ENCODE measurements at places on chromosomes 7 and 10. TPM values are rescaled to one million over a fixed set of nuclear protein-coding genes. Genes with fewer than 3 reads are reported as not detected.

DNA sequence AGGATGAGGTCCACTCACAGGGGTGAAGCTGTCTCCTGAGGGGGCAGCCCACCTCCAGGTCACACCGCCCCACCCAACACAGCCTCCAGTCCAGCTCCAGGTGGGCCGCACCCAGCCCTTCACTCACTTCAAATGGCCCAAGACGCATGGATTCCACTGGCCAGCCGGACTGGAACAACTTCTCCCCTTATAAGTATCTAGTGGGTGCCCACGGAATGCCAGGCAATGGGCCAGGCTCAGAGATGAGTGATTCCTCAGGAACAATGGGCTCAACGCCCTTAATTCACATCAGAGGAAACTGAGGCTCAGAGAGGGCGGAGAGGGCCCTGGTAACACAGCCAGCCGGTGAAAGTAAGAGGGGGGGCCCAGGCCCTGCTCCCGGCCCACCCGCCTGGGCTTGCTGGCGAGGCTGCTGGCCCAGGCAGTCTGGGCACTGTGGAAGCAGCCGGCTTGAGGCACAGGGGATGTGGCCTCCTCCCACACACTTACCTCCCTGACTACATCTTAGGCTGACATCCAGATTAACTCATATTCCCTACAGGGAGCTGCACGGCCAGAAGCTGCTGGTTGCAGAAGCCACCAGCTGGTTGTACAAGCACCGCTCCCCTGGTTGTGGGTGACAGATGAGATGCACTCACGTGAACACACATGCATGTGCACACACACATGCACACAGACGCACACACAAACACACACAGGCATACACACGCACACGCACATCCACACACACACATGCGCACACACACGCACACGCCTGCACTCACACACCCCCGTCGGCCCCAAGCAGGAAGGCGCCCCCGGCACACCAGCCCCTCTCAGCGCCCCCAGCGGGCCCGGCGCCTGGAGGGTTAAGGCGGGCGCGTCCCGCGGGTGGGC is 1.0 kb upstream of the FAM20C start:
- DNase-seq = peak; percentile 60

DNA sequence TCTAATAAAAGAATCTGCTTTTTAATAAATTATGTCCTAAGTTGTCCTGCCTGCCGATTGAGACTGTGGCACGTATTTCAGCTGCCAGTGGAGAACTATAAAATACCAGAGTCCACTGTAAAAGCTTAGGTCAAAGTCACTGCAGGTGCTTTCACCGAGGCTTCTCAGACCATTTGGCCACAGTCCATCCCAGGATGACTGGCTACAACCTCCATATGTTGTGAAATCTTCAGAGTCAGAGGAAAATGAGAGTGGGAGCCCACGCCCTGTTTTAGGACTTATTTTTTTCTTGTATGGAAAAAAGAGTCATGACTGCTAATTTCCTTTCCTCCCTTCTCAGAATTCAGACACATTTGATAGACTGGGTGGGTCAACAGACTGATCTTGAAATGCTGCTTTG is 182.9 kb downstream of the ANK3 start:
- DNase-seq = no peak

The SDK1 gene
- total RNA-seq = 3.9 TPM

GRCh38 chr10:24708081-24708480 is 15.6 kb downstream of the ARHGAP21 start:
- no peak for DNase-seq

DNA sequence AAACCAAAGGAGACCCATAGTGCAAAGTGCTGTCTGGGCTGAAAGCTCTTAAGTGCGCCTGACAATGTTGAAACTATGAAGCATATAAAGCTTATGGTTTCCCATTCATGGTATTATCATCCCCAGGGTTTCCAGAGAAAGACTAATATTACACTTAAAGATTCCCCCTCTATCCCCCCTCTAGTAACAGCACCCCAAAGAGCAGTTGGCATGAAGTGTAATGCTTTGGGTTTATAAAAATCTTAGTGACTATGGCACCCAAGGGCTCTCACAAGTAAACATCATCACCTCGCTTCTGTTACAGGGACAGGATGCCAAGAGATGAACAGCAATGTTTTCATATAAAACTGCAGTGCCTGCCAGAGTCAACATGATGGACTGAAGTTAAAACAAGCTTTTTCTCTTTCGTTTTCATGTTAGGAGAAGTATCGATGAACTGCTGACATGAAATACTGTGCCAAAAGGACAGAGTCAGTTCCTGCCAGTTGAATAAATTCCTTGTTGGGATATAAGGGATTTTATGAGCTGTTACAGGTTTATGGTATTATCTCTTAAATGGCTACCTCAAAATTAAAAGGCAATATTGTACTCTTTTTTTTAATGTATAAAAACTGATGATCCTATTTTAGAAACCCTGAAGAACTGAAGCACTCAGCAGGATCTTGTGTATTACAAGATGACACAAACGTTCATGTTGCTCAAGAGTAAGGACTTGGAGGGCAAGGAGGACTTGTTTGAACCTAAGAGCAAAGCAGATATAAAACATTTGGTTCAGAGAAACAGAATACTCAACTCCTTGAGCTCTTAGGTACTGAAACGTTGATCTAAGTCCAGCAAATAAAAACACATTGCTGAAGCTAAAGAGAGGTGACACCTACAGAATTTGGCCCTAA is 203.7 kb upstream of the IMMP2L start:
- no peak for DNase-seq

GRCh38 chr7:88322151-88322550 is 15.5 kb upstream of the STEAP4 start:
- no peak for DNase-seq

DNA sequence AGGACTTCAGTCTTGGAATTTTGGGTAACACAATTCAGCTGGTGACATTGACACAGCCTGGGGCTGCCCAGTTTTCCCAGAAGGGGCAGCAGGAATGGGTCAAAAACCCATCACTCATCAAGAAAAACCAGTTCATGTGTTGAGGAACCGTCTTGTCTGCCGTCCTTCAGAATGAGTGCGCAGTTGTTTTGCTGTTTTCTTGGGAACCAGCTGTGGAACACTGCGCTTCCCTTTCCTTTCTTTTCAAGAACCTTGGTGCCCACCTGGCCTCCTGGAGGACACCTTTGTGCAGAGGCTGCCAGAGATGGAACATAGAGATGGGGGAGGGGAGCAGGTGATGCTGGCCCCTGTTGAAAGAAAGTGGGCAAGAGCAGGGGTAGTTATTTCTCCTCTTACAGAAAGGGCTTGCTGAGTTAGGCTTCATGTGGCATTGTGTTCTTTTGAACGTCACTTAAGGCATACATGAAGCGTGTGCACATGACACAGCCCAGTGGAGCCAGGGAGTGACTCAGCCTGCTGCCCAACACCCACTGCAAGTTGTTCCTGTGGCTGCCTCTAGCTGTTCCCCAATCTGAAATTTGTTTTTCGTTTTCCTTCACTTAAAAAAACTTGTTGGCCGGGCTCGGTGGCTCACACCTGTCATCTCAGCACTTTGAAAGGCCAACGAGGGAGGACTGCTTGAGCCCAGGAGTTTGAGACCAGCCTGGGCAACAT is 87.4 kb upstream of the TNS3 start:
- DNase-seq = peak; percentile 92

DNA sequence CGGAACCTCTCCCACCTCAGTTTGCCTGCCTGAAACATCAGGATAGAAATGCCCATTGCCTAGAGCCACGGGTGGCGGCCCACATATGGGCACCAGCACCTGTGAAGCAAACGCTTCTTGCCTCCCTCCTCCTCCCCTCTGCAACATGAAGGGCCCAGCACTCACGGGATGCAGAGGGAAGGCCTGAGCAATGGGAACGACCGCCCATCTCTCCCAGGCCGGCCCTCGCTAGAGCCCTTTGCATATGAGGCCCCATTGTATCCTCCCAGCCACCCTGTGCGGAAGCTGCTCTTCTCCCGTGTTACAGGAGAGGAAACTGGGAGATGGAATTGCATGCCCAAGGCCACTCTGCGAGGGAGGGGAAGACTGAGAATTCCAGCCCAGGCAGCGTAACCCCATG is 88.2 kb downstream of the RGS10 start:
- no peak for DNase-seq

DNA sequence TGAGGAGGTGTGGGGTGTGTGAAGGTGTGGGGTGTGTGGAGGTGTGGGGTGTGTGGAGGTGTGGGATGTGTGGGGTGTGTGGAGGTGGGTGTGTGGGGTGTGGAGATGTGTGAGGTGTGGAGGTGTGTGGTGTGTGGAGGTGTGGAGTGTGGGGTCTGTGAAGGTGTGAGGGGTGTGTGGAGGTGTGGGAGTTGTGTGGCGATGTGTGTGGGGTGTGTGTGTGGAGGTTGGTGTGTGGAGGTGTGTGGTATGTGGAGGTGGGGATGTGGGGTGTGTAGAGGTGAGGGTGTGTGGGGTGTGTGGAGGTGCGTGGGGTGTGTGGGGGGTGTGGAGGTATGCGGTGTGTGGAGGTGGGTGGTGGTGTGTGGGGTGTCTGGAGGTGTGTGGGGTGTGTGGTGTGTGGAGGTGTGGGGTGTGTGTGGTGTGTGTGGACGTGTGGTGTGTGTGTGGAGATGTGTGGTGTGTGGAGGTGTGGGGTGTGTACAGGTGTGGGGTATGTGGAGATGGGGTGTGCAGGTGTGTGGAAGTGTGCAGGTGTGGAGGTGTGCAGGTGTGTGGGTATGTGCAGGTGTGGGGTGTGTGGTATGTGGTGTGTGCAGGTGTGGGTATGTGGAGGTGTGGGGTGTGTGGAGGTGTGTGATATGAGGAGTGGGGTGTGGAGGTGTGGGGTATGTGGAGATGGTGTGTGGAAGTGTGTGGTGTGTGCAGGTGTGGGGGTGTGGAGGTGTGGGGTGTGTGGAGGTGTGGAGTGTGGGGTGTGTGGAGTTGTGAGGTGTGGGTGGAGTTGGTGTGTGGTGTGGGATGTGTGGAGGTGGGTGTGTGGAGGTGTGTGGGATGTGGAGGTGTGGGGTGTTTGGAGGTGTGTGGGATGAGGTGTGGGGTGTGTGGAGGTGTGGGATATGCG is 34.5 kb downstream of the SPDYE17 start:
- no peak for DNase-seq

The TAS2R3 gene
- total RNA-seq = 0.29 TPM

DNA sequence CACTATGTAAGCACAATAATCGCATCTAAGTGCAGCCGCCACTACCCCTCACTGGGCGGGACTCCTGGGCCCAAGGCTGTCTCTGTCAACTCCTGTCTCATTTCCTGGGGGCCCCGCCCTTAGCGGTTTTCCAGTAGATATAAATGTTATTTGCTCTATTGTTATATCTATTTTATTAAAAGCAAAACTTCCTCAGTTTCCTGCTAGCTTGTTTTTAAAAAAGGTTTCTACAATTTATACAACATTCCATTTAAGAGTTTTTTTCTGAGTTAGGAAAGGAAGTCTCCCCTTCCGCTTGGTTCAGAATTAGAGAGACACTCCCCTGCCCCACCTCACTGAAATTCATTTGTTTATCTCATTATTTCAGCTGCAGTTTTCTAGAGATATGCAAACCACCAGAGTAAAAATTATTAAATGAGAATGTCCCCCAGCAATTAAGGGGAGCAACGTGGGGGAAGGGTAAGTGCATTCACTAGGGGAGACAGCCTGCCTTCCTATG is 82.7 kb downstream of the RAMP3 start:
- no peak for DNase-seq

DNA sequence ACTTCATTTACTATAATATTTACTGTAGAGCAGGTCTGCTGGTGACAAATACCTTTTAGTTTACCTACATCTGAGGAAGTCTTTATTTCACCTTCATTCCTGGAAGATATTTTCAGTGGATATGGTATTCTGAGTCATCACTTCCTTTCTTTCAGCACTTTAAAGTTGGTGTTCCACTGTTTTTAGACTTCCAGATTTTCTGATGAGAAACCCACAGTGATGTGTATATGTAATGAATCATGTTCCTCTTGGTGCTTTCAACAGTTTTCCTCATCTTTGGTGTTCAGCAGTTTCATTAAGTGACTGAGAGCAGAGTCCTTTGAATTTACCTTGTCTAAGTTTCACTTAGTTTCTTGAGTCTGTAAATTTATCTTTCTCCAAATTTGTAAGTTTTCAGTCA is 36.4 kb downstream of the COPG2 start:
- peak; percentile 37 for DNase-seq

GRCh38 chr7:18144166-18144565 is 116.5 kb upstream of the PRPS1L1 start:
- no peak for DNase-seq

GRCh38 chr7:80472491-80473200 is 39.2 kb downstream of the GNAT3 start:
- no peak for DNase-seq

DNA sequence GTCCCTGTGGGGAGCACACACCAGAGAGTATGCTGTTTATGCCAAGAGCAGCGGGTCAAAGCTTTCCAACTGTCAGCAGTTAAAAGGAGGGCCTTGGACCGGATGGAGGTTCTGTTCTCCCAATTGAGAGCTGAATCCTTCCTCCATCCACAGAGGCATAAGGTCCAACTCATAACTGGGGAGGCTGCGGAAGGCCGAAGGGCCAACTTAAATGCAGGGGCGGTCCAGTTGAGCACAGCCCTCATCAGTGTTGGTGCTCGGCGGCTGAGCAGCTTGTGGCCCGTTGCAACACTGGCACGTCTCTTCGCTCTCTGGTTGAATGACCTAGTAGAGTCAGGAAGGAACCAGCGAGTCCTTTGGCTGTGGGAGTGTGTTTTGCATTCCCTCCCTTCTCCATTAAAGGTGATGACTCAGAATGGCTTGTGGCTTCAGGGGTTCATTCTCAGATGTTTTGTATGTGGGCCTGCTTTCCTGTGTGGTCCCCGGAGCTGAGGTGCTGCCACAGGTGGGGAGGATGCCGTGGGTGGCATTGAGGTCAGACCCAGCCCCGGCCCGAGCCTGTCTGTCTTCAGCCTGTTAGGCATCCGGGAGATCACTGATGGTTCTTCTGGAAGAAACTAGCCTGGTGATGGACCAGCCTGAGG is 44.8 kb upstream of the DMBT1 start:
- DNase-seq = peak; percentile 69

DNA sequence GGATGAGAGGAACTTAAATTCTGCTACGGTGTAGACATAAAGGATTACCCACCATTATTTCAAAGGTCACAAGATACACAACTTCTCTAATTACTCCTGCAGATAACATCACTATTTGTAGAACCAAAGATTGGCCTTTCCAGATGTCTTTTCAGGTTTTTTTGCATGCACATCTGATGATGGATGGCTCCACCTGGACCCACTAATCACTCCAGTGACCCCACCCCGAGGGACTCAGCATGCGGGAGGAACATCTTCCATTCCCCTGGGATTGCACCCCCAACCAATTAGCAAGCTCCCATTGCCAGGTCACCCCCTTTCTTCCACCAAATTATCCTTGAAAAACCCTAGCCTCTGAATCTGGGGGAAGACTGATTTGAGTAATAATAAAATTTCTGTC is 608.9 kb downstream of the CNTNAP2 start:
- no peak for DNase-seq

- no peak for DNase-seq
Observed at GRCh38 chr7:14841869-14842268, 60.7 kb downstream of the DGKB start.

The SMO gene
- total RNA-seq = 20.1 TPM

The CALD1 gene
- 255 TPM for total RNA-seq

GRCh38 chr7:132131196-132131595 is 445.1 kb downstream of the PLXNA4 start:
- no peak for DNase-seq
